T-helper 1 cell (primary cell): ENCODE measurements at places on chromosomes 12 and 14.

DNA sequence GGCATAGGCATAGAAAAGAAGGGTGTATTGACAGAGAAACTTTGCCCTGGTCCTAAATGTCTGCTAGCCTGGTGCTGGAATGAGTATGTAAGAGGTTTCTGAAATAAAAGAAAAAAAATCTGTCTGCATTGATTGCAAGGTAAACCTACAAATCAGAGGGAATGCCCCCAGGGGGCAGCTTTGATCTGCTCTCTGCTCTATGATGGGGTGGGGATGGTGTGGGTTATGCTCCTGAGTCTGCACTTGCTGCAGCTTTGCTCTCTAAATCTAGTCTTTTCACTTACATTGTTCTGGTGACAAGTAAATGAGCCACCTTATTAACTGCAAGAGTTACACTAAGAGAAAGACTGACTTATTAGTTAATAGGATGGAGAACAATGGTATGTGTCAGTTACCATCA is 468.4 kb upstream of the STXBP6 start:
- DNase-seq, result no peak

GRCh38 chr12:13701502-13701901 is 279.9 kb downstream of the GRIN2B start:
- DNase-seq, result no peak

GRCh38 chr14:70359076-70359424 is 433 bp downstream of the COX16 start:
- no peak for DNase-seq

DNA sequence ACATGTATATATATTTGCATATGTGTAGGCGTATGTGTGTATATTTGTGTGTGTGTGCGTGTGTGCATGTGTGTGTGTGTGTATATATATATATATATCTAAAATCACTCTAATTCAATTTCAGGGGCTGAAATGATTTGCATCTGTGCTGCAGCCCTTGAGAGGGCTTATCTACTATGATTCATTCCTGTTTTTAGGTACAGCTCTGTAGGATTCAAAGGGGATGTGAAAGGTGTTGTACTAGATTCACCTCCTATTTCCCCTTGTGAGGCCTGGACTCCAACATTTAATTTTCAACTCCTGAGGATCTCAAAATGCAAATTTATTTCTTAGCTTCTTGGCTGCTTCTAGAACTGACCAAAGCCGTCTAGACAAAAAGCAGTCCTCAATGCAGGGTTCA is 11.1 kb downstream of the ERP27 start:
- DNase-seq, result no peak

DNA sequence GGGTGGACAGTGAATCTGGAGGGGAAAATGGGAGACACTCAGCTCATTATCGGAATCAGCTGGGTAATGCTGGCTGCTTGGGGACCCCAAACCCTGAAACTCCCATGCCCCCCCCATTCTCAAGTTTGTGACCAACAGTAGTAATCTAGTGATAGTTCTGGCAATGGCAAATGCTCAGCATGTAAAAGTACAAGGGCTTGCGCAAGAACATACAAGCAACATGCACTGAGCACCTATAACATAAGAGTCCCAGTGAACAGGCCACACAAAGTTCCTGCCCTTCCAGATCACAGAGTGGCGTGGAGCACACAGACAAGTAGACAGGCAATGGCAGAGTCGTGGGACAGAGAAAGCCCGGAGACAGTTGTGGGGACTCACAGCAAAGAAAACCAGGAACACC is 407.9 kb downstream of the MED13L start:
- no peak for DNase-seq
